ENCODE measurements at places on chromosomes 4 and X. TPM values are rescaled to one million over a fixed set of nuclear protein-coding genes. Genes with fewer than 3 reads are reported as not detected.

The GIMD1 gene
- total RNA-seq = 0.19 TPM

The TLR6 gene
- 2.3 TPM for total RNA-seq

The GRID2 gene
- total RNA-seq = 0.58 TPM

The NOA1 gene
- 12.7 TPM for total RNA-seq

The ADH1A gene
- not detected for total RNA-seq

The CT83 gene
- total RNA-seq = not detected

The REELD1 gene
- total RNA-seq = not detected

The SYP gene
- total RNA-seq = 0.28 TPM

The SUPT20HL2 gene
- not detected for total RNA-seq

The NOCT gene
- 52.7 TPM for total RNA-seq

The GRIPAP1 gene
- total RNA-seq = 28.2 TPM

The CXCL6 gene
- 349 TPM for total RNA-seq

The RAB39B gene
- total RNA-seq = 0.56 TPM

The MAGEB2 gene
- total RNA-seq = not detected

The OPN1MW2 gene
- total RNA-seq = not detected

The ADGRL3 gene
- 14.1 TPM for total RNA-seq

The SSX4B gene
- not detected for total RNA-seq

The FGF16 gene
- total RNA-seq = 1.3 TPM

The MAGIX gene
- 1.7 TPM for total RNA-seq

The GABRE gene
- 23.0 TPM for total RNA-seq

The ZNF275 gene
- total RNA-seq = 7.7 TPM

The MAGEA12 gene
- not detected for total RNA-seq

The CT45A3 gene
- not detected for total RNA-seq

The CNKSR2 gene
- 2.3 TPM for total RNA-seq

The PAK3 gene
- total RNA-seq = 4.0 TPM

The AREG gene
- total RNA-seq = 5.9 TPM

The MSMO1 gene
- 174 TPM for total RNA-seq

The STAP1 gene
- total RNA-seq = not detected

The CT45A5 gene
- total RNA-seq = not detected

The RXFP1 gene
- total RNA-seq = 18.6 TPM

The CLDN22 gene
- not detected for total RNA-seq

The DMRTC1 gene
- not detected for total RNA-seq

The PNMA6E gene
- total RNA-seq = not detected

The SMR3B gene
- not detected for total RNA-seq

The VCX3A gene
- total RNA-seq = not detected

The RASL11B gene
- total RNA-seq = 0.28 TPM

The TRIM2 gene
- total RNA-seq = 21.7 TPM

The SPACA5 gene
- total RNA-seq = not detected

The SLC25A53 gene
- total RNA-seq = 9.0 TPM

The PNMA3 gene
- total RNA-seq = 0.28 TPM

The SULT1B1 gene
- 7.7 TPM for total RNA-seq

The SLITRK4 gene
- total RNA-seq = 0.96 TPM

All from regular cardiac myocyte (primary cell).